ENCODE measurements at places on chromosomes 4 and X.

DNA sequence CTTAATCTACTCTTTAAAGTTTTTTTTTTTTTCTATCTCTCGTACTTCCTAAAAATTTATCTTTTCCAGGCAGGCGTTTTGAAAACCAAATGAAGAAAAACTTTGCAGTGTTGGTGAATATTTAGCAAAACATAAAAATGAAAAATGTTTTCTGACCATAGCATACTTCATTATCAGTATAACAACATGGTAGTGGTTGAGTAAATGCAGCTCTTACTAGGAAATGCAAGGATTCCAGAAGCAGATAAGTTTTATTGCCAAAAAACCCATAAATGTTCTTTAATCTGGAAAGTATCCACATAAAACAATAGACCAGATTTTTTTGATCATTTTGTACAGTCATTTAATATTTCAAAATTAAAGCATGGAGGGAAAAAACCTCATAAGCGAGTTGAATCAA is 136.9 kb upstream of the GUCY1A1 start:
- DNase-seq = no peak

GRCh38 chr4:142683503-142683902 is 162.6 kb downstream of the INPP4B start:
- DNase-seq = no peak

DNA sequence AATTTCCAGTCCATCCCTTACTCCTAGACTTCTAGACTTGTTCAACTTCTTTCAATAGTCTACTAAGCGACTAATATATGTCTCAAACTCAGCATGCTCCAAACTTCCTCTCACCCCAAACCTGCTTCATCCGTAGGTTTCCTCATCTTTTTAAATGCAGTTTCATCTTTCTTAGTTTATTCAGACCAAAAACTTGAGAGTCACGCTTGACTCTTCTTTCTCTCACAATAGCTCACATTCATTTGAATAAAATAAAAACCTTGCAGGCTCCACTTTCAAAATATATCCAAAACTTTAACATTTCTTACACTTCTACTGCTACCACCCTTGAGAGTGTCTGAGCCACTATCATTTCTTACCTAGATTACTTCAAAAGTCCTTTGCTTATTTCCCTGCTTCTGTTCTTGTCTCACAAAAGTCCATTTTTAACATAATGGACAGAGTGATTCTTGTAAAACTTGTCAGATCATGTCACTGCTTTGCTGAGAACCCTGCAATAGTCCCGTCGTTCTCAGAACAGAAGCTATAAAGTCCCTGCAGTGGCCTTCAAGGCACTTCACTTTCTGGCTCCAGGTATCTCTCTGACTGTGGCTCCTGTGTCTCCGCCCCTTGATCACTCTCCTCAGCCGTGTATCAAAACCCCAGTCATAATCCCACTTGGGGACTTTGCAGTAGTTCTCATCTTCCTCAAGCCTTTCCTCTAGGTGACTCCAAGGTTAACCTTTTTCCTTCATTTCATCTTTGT is 167.6 kb downstream of the ARHGAP24 start:
- no peak for DNase-seq

- no peak for DNase-seq
These were observed 96.6 kb downstream of the HPGD start for GRCh38 chr4:174425669-174426068.

- DNase-seq = no peak
These were observed 33.8 kb downstream of the PNMA5 start for GRCh38 chrX:152960115-152960514.

DNA sequence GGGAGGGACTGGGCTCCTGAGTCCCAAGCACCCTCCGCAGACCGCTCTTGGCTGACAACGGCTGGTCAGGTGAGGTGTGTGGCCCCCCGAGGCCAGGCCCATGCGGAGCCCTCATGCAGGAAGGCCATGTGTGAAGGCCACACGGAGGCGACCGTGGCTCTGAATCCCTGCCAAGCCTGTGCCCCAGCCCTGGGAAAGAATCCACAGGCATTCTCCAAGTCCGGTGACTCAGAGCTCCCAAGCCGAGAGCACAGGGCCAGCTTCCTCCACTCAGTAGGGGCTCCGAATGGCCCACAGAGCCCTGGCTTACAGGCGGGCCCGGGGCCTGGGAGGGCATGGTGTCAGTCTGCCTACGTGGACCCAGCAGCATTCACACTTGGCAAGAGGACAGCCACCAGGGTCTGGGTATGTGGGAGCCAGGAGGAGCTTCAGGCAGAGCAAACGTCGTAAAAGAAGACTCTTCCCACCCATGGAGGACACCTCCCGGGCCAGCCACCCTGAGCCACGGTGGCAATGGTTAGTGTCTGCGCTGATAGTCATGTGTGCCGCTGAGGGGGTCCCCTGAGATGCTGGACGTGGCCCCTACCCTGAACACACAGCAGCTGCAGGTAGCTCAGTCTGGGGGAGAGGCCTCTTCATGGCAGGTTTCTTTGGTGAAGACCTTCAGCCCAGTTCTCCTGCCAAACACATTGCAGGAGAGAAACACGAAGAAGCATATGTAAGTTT is 105.7 kb downstream of the PSAPL1 start:
- DNase-seq = no peak

DNA sequence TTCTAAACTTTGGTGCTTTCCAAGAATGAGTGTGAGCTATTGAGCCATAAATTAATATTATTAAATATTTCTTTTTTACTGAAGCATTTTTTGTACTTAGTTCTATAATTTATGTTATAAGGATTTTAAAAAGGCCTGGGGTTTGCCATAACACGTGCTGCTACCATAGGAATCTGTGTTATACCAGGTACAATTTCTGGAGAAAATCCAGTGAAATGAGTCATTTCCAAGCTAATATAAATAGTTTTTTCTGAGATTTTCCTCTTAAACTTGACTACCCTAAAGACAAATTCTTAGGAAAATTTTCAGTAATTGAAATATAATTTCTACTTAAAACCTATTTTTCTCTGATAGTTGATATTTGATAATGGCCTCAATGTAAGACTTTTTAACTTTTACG is 130.8 kb downstream of the TLL1 start:
- no peak for DNase-seq

GRCh38 chrX:8192276-8192675 is 21.2 kb upstream of the VCX2 start:
- DNase-seq = no peak

- no peak for DNase-seq
These were observed 163.0 kb downstream of the FAM13A start for GRCh38 chr4:88893961-88894360.

GRCh38 chr4:15004739-15005301 is 2.5 kb downstream of the CPEB2 start:
- DNase-seq = peak; percentile 53

- DNase-seq = no peak
These were observed 23.3 kb upstream of the CHRNA9 start for GRCh38 chr4:40311811-40312346.
